Tibial nerve (tissue), 4 donors: ENCODE measurements at places on chromosomes 16 and 17. TPM values are rescaled to one million over a fixed set of nuclear protein-coding genes. Genes with fewer than 3 reads are reported as not detected.

- H3K36me3 ChIP-seq: no peaks in the 10 kb centered on the region
- no peak overlapping the region for H3K4me3 ChIP-seq
- DNase-seq: no peak
- no peak overlapping the region for H3K27ac ChIP-seq
- no peaks in the 10 kb centered on the region for H3K27me3 ChIP-seq
- no peaks in the 10 kb centered on the region for H3K4me1 ChIP-seq
These were observed 11.7 kb upstream of the ATP2C2 start for GRCh38 chr16:84356591-84357116.

The RPS2 gene
- 3,468 TPM for total RNA-seq

GRCh38 chr16:71754652-71755051, 30.2 kb upstream of the PHLPP2 start:
- no peak for DNase-seq
- H3K27ac ChIP-seq: no peak overlapping the region
- no peak overlapping the region for H3K4me3 ChIP-seq

- peak within 1 kb of the TSS; percentile 85 for H3K4me3 ChIP-seq
- no peaks in the 10 kb centered on the region for H3K27me3 ChIP-seq
- H3K4me1 ChIP-seq: no peaks in the 10 kb centered on the region
- peak within 1 kb of the TSS; percentile 61 for H3K27ac ChIP-seq
These were observed at the start of gene GABARAPL2 for GRCh38 chr16:75566040-75566757. GABARAPL2 (plus strand) TSS chr16:75566379; CDS start chr16:75566487, 108 bp downstream.

DNA sequence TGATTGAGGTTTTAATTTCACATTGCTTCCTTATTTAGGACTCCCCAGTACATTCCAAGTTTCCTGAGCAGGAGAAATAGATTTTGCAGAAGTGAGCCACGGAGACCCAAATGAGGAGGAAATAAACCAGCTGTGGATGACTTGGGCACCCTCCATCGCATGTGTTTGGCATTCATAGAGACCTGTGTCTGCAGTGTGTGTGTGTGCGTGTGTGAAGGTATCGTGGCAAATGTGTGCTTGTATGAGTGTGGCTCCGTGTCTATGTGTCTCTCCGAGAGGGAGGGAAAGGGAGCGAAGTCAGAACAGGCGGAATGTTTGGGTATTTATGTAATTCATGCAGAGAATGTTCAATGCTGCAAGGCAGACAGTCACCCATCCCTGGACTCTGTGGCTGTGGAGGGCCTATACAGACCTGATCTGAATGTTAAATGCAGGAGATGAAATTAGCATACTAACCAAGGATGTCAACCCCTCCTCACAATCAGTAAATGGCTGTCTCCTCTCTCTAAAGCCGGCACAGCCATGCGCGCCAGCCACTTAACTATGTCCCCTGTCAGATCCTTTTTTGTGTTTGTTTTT, 186.0 kb upstream of the ZFHX3 start:
- H3K27me3 ChIP-seq: no peaks in the 10 kb centered on the region
- no peak overlapping the region for H3K4me3 ChIP-seq
- DNase-seq: no peak
- no peaks in the 10 kb centered on the region for H3K36me3 ChIP-seq

The TMEM235 gene
- total RNA-seq: not detected

DNA sequence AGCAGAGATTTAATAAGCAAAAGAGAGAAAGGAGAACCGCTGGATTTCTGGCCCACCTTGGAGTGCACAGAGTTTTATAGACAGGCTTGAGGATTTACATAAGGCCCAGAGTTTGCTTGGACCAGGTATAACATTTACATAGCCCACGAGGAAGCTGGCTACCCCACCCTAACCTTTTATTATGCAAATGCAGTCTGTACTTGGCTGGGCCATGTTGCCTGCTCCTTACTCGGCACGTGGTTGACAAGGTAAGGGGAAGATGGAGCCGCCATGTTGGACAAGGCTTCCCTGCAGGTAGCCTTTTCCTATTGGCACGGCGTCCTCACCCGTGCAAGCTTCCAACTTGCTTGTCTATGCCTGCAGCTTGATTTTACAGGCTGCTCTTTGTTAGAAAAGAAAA, 35.2 kb upstream of the HS3ST3A1 start:
- DNase-seq: no peak
- H3K4me3 ChIP-seq: no peak overlapping the region

The CHAD gene
- not detected for total RNA-seq

The TNFSF13 gene
- total RNA-seq: 75.9 TPM

- no peaks in the 10 kb centered on the region for H3K4me1 ChIP-seq
- H3K27me3 ChIP-seq: no peaks in the 10 kb centered on the region
- H3K4me3 ChIP-seq: no peak overlapping the region
- no peaks in the 10 kb centered on the region for H3K36me3 ChIP-seq
- no peak for DNase-seq
These were observed 14.8 kb upstream of the NUP93 start for GRCh38 chr16:56715126-56715525.

GRCh38 chr17:20095336-20096080, 86.3 kb downstream of the SPECC1 start:
- no peaks in the 10 kb centered on the region for H3K4me1 ChIP-seq
- H3K4me3 ChIP-seq: no peak overlapping the region
- H3K27ac ChIP-seq: peak overlapping the region; percentile 89
- DNase-seq: peak; percentile 76
- no peaks in the 10 kb centered on the region for H3K36me3 ChIP-seq
